Stimulated activated CD4-positive, alpha-beta T cell treated with anti-CD3 and anti-CD28 coated beads, Interleukin-15, amount 100 ng/mL, for 24 hours (primary cell): ENCODE measurements at places on chromosomes 4 and X.
A peak's percentile ranks its signal among the peaks of the same experiment; 100 is the strongest.

DNA sequence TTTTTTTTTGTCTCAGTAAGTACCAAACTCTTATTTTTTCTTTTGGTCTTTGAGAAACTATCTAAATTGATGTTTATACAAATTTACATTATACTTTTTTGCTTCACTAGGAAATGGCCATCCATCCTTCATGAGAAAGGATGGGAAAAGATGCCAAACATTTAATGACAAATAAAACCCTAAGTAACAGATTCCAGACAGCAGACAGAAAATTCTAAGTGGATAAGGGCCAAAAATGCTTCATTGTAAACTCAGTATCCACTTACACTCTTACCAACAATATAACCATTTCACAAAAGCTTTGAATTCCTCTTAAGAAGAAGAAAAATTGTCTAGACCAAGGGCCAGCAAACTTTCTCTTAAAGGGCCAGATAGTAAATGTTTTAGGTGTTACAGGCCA is 3.5 kb downstream of the GUCY1B1 start:
- DNase-seq: no peak

DNA sequence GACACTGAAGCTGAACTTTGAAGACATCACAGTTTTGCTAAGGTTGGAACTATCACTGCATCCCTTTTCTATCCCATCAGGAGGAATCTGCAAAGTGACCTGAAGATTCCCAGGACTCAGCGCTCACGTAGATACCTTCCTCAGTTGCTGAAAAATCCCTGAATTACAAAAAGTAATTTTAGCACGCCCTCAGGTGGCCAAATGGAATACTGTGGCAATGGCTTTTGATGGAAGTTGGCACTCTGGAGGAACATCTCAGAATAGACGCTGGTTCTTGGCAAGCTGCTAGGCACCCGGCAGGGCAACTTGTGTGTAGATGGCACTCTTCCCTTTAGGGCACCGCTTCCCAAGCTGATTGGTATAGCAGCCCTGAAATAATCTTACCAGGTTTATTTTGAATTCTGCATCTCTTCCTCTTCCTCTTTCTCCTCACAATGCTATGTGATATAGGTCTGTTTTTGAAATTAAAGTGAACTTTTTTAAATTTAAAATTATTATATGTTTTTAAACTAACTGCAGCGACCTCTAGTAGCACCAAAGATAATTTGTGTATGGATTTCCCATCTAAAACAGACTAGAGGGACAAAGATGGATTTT is 16.3 kb upstream of the ESX1 start:
- peak; percentile 52 for DNase-seq

DNA sequence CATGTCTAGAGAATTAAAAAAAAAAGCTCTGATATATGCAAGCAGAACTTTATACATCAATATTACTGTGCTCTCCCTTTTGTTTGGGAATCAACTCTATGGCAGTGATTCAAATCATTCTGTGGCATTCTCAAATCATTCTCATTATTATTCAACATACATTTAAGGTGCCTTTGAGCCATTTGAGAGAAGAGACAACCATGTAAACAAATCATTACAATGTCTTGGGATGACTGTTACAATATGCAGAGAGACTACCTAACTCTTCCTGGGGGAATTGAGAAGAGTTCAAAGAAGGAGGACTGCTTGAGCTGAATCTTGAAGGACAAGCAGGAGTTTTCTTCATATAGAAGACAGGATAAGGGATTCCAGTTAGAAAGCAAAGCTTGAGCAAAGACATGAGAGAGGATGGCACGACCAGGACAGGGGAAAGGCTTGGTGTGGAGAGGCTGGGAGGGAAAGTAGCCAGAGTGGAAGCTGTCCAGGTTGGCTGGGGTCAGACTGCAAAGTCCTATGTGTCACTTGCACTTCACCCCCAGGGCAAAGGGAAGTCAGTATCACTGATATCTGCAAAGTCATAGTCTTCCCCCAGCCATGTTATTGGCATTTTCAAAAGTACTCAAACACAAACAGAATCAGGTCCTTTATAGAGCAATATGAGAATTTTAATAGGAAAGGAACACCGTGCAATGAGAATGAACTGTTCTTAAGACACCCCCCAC is 9.0 kb downstream of the SEC24D start:
- no peak for DNase-seq

DNA sequence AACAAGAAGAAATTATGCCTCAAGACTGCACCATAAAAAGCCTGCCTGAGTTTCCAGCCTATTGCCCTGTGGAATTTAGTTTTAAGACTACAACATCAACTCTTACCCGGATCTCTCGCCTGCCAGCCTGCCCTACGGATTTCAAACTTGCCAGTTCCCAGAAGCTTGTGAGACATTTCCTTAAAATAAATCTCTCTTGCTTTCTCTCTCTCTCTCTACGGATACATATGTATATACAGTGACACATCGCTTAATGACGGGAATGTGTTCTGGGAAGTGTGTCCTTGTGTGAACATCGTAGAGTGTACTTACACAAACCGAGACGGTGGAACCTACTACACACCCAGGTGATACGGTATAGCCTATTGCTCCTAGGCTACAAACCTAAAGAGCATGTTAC is 79.5 kb downstream of the CLNK start:
- DNase-seq: no peak

DNA sequence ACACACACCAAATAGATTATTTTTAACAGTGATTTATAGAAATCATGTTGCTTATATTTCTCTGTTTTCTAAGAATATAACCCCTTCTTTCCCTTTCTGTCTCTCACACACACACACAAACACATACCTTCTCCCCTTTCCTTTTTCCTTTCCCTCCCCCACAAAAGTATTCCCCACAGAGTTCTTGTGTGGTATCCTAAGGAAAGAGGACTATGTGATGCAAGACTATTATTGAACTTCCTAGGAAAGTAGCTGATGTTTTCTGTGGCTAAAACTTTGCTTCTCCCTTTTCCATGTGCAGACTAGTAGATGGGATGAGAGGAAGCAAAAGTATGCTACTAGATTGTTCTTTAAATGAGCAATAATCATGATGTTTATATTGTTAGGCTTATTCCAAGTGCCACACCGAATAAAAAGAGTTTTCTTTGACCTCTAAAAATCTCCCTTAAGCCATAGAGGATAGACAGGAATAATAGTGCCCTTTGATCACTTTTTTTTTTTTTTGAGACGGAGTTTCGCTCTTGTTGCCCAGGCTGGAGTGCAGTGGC is 38.7 kb downstream of the CPEB2 start:
- no peak for DNase-seq

GRCh38 chr4:101933855-101934254 is 143.3 kb downstream of the BANK1 start:
- no peak for DNase-seq

- DNase-seq: no peak
Observed at GRCh38 chrX:18616688-18617406, 55.1 kb downstream of the RS1 start.

GRCh38 chrX:53088136-53088974 is 5.6 kb upstream of the KANTR start:
- DNase-seq: peak; percentile 85

- no peak for DNase-seq
Observed at GRCh38 chrX:145823132-145823531, 5.5 kb downstream of the SLITRK2 start.

- DNase-seq: no peak
Observed at GRCh38 chrX:39665830-39666518, 431.8 kb downstream of the BCOR start.

DNA sequence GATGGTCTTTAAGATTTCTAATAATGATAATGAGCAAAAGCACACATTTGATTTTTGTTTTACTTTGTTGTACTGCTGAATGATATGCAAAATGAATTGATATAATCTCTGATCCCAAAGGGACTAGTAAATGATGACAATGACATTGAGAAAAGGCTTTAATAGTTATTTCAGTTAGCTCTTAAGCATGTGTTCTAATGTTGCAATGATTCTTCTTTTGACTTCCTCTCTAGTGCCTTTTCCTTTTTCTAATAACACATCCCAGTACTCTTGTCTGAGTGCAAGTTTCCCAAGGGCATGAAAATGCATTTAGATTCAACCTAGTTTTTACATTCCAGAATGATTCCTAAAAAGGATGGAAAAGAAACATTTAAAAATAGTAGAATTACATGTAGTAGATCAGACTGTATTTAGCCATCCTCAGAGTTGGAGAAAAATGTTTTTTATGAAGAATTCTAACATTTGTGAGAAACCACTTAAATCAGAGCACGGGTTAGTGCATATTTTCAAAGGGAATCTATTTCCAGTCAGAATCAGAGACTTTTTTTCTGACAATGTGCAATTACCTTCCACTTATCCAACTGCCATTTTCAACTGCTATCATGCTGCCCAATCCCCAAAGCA is 508.8 kb downstream of the C4orf33 start:
- no peak for DNase-seq

- DNase-seq: no peak
Observed at GRCh38 chr4:120808475-120809141, 113.9 kb downstream of the PRDM5 start.

- DNase-seq: no peak
Observed at GRCh38 chr4:144178414-144178813, 37.9 kb upstream of the GYPA start.

- no peak for DNase-seq
Observed at GRCh38 chr4:54014666-54015160, 49.7 kb downstream of the CHIC2 start.

- no peak for DNase-seq
Observed at GRCh38 chrX:53294024-53294648, 12.8 kb upstream of the IQSEC2 start.

DNA sequence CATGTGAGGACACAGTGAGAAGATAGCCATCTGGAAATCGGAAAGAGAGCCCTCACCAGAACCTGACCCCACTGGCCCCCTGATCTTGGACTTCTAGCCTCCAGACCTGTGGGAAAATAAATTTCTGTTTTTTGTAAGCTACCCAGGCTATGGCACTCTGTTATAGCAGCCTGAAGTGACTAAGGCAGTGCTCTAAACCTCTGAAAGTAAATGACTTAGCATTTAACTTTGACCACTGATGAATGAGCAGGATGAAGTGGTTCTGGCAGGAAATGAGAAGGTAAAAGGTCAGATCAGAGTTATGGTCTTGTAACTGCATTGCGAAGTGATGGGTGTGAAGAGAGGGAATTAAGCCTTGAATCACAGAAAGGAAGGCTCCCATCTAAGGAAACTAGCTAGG is 17.0 kb downstream of the GPAT3 start:
- DNase-seq: no peak

DNA sequence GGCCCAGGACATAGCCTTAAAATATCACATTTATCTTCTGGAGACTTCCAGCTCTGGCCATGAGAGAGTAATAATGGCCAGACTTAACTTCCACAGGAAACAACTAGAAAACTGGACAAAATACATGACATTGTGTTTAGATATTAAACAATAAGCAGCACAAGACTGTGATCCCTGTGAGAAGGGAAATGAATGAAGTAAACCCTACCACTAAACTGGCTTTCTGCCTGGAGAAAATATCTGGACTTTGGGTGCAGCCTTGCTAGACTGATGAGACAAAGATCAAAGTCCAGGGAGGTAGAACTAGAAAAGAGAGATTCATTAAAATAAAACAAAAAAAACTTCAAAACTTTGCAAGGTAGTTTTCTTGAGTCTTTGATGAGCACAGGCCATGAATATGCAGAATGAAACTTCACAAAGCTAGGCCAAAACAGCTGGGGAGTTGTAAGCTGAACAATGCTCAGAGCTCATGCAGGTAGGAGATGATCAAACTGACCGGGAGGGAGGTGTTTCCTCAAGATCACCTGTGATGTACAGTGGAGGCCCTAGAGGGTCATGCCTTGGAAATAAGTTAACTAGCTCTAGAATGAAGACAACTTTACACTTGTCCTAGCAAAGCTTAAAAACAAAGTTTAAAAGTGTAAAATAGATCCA is 147.0 kb upstream of the SH3RF1 start:
- DNase-seq: no peak

GRCh38 chr4:127400731-127401346 is 231.9 kb upstream of the INTU start:
- peak; percentile 59 for DNase-seq

DNA sequence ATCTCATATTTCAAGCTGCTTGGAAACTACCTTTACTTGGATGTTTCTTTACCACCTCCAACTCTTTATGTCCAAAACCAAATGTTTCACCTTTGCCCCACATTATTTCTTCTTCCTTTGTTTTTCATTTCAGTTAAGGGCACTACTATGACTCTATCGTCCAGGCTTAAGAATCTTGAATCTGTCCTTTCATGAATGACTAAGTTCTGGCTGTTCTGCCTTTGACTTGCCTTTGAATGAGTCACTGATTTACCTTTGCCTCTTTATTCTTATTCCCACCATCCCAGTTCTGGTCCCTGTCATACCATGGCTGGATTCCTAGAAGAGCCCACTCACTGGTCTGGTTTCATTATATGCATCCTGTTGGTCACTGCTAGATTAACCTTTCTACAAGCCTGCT is 30.6 kb upstream of the PLAC1 start:
- no peak for DNase-seq

DNA sequence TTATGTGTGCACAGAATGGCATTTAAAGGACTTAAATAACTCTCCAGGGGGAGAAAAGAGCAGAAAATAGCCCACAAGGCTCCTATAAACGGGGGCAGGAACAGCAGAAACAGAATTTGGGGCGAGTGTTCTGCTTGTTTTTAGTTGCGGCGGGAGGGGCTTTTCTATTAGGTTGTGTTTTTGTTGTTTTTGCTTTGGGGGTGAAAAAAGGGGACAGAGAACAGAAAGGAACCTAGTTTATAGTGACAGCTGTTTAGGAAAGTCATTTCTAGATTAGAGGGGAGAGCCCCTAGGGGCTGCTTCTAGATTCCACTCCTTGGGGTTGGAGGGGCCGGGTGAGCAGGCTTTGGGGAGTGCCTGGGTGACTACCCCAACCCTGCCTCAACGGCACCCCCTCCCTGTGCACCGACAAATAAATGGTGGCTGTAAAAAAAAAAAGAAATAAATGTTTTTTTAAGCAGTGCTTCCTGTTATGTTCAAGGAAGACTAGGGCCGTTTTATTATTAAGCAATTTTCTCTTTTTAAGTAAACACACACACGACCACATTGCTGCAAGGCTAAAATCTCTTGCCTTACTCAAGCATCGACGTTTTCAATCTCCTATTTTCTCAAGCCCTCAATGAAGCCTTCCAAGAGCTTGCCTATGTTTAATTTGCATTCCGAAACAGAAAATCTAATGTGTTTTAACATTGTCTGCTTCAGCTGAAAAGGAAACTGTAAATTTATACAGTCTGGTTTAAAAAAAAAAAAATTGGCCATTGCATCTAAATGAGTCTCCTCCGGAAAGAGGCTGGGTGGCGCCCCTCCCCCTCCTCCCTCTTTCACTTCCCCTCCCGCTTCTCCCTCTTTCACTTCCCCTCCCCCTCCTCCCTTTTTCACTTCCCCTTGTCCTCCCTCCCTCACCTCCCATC is 123.3 kb upstream of the TBL1X start:
- peak; percentile 77 for DNase-seq

DNA sequence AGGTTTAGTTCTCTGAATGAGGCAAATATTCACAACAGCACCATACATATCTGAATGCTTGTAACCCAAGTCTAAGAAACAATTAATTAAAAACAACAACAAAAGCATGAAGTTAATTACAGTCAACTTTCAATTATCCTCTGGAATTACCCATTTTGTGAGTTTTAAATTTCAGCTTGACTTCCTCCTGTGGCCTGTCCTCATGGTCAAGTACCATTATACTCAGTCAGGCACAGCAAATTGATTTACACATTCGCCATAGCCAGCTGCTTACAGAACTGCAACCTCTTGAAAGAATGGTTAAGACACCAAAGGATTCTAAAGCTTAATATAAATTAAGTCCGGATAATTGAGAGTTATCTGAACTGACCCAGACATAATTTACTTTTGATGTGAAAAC is 306.5 kb downstream of the CAMK2D start:
- DNase-seq: no peak
